Mesendoderm (in vitro differentiated cells): ENCODE measurements at places on chromosomes 12 and 14.

DNA sequence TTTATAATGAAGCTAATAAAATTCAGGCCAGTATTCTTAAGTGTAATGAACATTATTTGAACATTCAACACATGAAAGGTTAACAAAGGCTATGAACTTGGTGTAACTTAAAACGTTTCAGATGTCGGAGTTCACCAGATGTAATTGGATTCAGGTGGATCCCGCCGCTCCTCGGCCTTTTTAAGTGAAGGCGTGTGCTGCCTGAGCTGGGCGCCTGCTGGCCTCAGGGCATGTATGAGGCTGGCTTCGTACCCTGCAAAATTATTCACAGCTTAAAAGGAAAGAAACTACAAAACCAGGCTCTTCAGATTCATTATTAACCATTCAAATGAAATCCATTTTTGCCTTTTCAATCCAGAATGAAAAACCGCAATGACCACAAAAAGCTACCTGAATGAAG is 69.9 kb downstream of the WIF1 start:
- no peak for DNase-seq

GRCh38 chr12:106078358-106079010 is 60.3 kb downstream of the NUAK1 start:
- no peak for DNase-seq

DNA sequence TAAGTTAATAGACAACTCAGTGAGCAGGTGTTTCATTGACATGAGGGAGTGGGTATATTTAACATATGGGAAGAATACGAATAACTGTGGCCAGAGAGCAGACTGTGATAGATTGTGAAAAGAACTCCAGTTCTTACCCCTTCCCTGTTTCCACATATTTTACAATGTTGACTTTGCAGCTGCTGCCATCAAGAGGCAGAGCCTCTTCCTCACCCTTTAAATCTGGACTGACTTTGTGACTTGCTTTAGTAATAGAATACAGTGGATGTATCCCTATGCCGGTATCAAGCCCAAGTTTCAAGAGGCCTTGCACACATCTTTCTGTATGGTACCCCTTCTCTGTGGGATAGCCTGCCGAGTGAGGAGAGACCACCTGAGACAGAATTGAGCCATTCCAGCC is 356.7 kb downstream of the ETNK1 start:
- peak; percentile 51 for DNase-seq

GRCh38 chr14:73240816-73241480 is 3.6 kb downstream of the PAPLN start:
- no peak for DNase-seq

- no peak for DNase-seq
These were observed 106.5 kb downstream of the PLCZ1 start for GRCh38 chr12:18631339-18631738.

DNA sequence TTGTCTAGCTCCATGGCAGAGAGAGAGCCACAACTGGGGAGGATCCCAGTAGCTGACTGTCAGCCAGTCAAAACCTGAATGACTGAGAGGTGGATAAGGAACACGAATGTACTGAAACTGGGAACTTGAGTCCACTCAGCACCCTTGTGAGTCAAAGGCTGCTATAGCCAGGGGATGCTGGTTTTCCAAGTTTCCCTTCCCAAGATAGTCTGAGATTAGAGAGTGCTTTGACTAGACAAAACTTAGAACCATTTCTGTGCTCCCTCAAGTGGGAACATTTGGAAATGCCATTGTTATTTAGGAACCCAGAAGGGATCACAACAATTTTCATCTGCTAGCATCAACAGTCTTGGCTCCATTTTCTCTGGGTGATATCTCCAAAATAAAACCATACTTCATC is 4.0 kb downstream of the PRKAG1 start:
- DNase-seq = no peak

DNA sequence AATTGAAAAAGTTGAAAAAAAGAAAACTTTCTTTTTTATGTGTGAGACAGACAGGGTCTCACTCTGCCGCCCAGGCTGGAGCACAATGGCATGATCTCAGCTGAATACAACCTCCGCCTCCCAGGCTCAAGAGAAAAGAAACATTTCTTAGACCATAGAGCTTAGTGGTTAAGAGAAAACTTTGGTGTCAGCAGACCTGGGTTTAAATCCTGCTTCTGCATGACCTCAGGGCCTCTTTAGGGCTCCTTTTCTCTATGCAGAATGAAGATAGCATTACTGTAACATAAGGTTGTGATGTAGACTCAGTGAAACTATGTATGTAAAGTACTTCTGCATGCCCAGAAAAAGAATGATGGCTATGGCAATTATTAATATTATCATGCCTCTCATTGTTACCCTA is 104.7 kb upstream of the NUDT4 start:
- DNase-seq = no peak

- DNase-seq = no peak
These were observed at the start of gene CRIP1 for GRCh38 chr14:105486163-105486973. CRIP1 (plus strand) TSS chr14:105486886; CDS start chr14:105487260, 374 bp downstream.

GRCh38 chr14:99672506-99673304 is 11.4 kb upstream of the CYP46A1 start:
- DNase-seq = peak; percentile 53

- peak; percentile 3 for DNase-seq
These were observed 29.0 kb upstream of the SMOC1 start for GRCh38 chr14:69850086-69850735.

DNA sequence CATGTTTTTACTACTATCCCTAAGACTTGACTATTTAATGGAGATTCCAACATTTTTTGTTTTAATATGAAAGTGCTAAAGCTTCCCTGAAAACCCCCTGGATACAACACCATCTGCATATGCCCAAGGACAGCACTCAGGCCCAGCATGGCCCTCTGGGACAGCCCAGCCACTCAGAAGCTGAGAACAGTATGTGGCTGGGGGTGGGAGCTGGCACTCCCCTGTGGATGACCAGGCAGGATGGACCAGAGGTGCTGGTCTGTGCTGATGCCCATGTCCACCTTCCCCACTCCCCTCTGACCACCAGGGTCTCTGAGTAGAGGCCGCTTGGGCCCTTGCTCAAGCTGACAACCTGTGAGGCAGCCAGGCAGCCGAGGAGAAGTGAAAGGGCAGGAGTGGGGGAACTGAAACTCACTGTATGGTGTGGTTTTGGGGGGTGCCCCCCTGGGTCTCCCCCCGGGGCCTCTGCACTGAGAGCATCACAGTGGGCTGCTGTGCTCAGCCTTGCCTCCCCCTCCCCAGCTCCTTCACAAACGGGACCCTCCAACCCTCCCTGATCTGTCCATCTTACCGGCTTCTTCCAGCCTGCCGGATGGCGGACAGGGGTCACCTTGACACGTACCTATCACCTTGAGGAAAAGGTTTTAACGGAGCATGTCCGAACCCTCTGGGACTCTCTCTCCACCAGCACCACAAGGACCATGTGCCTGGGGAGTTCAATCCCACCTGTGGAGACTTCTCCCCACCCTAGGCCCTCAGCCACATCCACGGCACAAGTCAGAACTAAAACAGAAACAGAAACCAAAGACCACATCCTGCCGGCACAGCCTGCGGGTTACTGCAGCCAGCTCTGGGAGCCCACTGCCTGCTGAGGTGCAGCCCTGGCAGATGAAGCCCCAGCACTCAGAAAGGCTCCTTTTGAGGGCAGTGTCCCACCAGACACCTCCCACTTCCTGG is at the start of gene TMEM229B:
Gene TMEM229B, minus strand, starts transcription at position 785 of the 957 bp plus-strand sequence. CDS start 14,798 bp downstream, outside the sequence.
- DNase-seq = no peak
